ENCODE measurements at places on chromosomes 12 and 14.

- no peak for DNase-seq
These were observed 73.7 kb upstream of the SFSWAP start for GRCh38 chr12:131636940-131637750.

DNA sequence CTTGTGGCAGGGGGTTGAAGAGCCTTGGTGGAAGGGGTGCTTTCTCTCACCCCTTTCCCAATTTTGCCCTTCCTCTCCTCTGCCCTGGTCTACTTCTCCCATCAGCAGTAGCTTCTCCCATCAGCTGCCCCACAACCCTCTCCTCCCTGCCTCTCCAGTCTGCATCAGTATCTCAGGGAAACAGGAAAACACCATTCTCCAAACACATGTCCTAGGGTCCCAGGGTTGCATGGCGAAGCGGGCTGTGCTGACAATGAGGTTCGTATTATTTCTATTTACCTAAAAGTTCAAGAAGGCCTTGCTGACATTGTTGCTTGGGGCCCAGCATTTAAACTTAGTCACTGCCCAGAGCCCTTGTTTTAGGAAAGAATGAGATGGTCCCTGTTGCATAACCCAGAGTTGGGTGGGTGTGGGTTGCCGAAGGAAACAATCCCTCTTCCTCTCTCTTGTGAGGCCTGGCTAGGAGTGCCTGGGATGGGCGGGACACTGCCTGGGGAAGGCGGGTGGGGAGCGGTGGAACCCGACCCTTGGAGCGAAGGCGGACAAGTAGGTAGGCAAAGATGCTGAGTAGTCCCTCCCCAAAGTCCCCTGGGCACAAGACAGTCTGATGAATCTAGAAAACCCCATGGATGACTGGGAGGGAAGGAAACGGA, 1.3 kb upstream of the IGFBP6 start:
- DNase-seq = no peak

DNA sequence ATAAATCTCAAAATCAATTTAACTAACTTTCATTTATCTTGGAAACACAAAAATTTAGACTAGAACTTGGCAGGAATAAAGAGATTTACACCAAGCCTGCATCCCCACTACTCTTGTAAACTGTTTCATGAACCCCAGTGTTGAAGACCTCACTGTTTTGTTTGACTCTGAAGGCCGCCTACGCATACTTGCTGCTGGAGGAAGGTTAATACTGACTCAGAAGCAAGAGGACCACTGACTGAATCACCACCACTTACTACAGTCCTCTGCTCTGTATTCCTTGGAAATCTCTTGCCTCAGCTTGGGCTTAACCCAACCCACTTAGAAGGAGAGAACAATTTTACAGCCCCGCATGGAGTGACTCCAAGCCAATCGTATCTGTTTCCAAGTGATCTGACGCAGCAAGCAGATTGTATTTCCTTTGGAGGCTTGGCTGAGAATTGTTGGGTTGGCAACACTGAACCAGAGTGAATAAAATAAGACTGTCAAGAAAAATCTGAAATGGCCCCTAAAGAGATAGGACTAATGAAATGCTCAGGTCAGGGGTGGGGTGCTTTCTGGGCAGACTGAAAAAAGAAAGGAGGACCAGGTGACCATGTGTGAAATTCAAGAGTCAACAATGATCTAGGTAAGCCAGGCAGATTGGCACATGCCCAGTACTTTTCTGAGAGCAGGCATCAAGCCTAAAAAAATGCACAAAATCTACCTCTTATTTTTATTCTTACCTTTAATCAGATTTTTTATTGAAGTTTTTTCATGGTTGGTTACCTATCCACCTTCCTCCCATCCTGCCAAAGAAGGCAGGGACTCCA, 248.6 kb downstream of the ZFP36L1 start:
- DNase-seq = no peak

GRCh38 chr12:43306066-43306465, 245.9 kb downstream of the ADAMTS20 start:
- no peak for DNase-seq

GRCh38 chr14:28375295-28375694, 391.3 kb upstream of the FOXG1 start:
- DNase-seq = peak; percentile 2

DNA sequence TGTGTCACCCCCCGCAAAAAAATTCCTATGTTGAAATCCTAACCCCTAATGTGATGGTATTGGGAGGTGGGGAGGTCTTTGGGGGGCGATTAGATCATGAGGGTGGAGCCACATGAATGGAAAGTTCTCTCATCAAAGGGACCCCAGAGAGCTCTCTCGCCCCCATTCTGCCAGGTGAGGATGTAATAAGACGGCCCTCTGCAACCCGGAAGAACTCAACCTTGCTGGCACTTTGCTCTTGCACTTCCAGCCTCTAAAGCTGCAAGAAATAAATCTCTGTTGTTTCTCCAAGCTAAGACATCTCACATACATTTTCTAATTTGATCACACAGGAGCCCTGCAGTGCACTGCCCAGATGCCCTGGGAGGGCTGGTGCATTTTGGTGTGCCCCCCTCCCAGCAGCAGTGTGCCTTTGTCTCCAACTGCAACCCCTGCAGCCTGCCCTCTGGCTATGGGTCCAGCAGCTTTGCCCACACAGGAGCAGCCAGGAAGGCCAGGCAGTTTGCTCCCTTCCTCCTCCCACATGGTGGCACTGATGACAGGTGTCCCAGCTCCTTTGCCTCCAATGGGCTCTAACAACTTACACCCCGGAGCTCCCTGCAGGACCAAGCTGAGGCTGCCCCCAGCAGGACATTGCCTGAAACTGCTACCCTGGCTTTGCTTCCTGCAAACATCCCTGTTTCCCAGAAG, 59.3 kb downstream of the C14orf132 start:
- peak; percentile 45 for DNase-seq

GRCh38 chr12:52942901-52943181, 6.1 kb upstream of the KRT18 start:
- DNase-seq = no peak

GRCh38 chr12:128823916-128824839, at the start of gene SLC15A4:
TSS of gene SLC15A4 (minus strand) at chr12:128823958. CDS start at chr12:128823943, 15 bp downstream.
- DNase-seq = peak; percentile 91

DNA sequence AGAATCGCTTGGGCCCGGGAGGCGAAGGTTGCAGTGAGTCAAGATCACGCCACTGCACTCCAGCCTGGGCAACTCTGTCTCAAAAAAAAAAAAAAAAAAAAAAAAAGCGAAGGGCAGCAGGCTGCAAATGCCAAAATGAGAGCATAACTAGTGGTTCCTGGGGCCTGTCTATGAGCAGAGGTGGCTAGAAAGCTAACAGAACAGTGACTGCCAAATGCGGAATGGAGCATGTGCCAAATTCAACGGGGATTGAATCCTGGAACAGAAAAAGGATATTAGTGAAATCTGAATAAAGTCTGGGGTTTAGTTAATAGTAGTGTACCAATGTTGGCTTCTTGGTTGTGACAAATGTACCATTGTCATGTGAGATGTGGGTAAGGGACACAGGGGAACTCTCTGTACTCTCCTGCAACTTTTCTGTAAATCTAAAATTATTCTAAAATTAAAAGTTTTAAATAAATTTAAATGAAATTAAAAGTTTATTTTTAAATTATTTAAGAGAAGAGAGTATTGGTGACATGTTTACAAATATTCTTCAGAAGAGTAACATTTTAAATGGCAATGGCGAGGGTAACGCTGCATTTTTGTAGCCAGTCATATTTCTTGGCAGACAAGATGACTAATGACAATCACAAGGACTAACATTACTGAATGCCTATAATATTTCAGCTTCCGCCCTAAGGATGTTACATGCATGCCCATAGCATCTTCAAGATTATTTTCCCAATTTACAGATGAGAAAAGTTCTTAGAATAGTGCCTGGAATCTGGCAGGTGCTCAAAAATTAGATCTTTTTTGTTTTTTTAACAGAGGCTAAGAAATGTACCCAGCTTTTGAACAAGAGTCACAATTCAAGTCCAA, 28.9 kb upstream of the NUDT4 start:
- DNase-seq = no peak

GRCh38 chr12:108611884-108612415, 14.1 kb upstream of the TMEM119 start:
- no peak for DNase-seq

DNA sequence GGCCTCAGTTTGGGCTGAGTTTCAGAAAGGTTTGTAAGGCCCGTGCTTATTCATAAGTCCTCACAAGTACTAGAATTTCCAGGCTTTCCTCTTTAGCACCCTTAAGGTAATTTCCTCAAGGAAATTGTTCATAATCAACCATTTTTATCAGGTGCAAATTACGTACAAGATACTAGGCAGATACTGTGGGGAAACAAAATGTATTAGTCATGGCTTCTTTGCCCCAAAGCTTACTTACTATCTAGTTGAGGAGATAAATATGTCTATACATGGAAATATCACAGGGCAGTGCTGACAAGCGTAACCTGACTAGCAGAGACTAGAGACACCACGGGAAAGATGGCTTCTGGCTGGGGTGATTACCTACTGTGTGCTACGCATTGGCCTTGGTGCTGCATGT, 22.5 kb downstream of the MAX start:
- DNase-seq = no peak

GRCh38 chr12:10571141-10571540, 42.3 kb downstream of the MAGOHB start:
- DNase-seq = no peak

GRCh38 chr12:67420506-67420905, 151.3 kb downstream of the CAND1 start:
- DNase-seq = no peak

GRCh38 chr14:100442036-100442435, 118.9 kb downstream of the SLC25A47 start:
- no peak for DNase-seq

DNA sequence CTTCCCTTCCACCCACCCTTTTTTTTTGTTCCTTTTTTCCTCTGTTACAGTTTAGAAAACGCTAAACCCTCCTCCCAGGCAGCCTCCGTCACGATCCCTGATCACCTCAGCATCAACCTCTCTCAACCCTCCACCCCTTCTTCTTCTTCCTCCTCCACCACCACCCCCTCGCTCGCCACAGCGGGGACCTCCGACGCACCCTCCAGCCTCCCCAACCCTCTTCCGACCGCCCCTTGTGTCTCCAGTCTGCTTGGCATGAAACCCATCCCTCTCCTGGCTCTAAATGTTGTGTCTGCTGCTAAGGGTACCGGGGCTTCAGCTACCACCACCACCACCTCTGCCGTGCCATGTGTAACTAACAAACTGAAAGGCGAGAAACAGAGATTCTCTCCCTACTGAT, 22.9 kb downstream of the PCBP2 start:
- no peak for DNase-seq

GRCh38 chr12:64103825-64104740, 118.0 kb downstream of the KICS2 start:
- DNase-seq = no peak

GRCh38 chr12:64494998-64495729, 43.2 kb downstream of the TBK1 start:
- DNase-seq = no peak

All from neuronal stem cell (in vitro differentiated cells).